ENCODE measurements at places on chromosomes 6 and 20. TPM values are rescaled to one million over a fixed set of nuclear protein-coding genes. Genes with fewer than 3 reads are reported as not detected.

DNA sequence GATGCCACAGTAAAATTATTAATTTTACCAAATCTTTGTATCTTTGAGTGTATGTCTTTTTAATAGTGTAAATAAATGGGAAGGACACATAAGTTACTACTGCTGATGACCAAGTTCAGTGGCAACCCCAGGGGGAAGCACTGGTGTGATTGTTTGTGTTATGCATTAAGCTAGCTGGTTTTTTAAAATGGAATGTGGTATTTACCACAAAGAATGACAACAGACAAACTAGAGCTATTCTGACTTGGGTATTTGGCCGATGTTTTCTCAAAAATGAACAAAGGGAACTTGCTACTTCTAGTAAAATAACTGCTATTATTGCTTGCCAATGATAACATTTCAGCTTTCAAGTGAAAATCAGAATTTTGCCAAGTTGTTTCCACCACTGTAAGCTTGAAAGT lies 2.9 kb downstream of the FNDC1 start:
- no peak for DNase-seq

- DNase-seq: no peak
These were observed 19.7 kb downstream of the VAPB start for GRCh38 chr20:58408603-58409246.

- DNase-seq: no peak
These were observed 341.7 kb upstream of the HTR1E start for GRCh38 chr6:86595641-86596040.

DNA sequence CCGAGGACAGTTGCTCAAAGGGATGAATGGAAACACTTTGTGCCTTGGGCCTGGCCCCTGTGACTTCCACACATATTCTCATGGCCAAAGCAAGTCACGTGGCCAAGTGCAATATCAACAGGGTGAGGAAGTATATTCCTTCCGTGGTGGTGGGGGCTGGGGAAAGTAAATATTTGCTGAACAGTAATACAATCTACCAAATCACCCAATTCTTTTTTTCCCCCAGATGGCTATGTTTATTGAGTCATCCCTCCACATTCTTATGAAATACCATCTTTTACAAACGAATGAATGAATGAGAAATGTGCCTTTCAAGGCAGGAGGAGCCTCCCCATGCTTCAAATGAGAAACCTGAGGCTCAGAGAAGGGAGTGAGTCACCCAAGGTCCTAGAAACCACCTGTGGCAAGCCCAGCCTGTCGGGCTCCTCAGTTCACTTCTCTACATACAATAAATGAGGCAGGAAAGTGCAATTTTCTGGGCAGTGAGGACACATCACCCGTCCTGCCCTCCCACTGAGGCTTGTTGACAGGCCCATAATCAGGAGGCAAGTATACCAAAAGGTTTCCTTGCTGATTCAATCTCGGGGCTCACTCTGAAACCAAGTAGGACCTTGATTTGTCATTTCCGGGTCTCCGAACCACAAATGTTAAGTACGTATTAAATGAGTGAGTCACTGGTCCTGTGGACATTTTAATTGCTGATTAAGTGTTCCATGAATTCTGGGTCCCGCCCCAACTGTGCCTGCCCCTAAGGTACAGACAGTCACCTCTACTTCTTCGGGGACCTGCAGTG lies 25.3 kb upstream of the TOP1 start:
- no peak for DNase-seq

DNA sequence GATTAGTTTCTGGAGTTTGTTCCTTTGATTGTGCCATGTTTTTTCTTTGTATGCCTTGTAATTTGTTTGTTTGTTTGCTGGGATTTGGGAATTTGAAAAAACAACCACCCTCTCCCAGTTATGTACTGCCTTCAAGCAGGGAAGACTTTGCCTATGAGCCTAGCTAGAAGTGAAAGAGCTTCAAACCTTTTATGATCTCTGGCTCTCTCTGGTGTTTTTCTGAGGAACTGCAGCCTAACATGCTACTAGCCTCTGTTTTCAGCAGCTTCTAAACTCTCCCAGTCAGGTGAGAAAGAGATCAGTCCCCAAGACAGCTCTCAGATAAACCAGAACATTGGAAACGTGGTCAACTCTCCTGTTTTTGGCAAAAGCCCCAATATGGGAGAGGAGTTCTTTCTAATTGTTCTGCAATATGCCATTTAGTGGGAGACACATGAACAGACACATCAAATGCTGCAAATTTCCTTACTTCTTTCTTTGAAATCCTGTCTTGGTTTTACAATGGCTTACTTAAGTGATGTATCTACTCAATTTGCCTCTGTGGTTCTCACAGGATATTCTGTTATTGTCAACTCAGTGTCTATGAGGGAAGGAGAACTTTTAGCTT lies 58.9 kb upstream of the SERINC1 start:
- peak; percentile 17 for DNase-seq

GRCh38 chr20:21613512-21613911 lies 92.0 kb upstream of the PAX1 start:
- DNase-seq: no peak

- no peak for DNase-seq
These were observed 4.7 kb downstream of the SIRPB2 start for GRCh38 chr20:1486566-1486965.

DNA sequence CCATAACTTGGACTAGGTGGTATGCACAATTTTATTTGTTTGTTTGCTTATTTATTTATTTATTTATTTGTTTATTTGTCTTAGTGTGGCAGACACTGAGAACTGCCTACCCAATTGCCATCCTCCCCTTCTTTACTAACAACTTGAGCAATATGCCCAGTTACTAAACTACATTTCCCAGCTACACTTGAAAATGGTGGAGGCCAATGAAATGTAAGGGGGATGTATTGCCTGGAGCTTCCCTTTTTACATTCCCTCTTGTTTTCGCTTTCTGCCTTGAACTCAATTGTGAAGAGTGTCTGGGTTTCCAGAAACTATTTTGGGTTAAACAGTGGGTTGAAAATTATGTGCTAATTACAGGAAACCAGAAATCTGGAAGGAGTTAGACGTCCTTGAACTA lies 152.7 kb upstream of the FKBP1C start:
- DNase-seq: no peak

RAB44 gene
- polyA plus RNA-seq: not detected

SLC35B2 gene
- 51.5 TPM for polyA plus RNA-seq

PHACTR3 gene
- polyA plus RNA-seq: 2.4 TPM

ADTRP gene
- polyA plus RNA-seq: 2.7 TPM

SNX21 gene
- polyA plus RNA-seq: 12.1 TPM

Measured in left renal pelvis (tissue), 4 donors.